ENCODE measurements at places on chromosomes 1 and 21. TPM values are rescaled to one million over a fixed set of nuclear protein-coding genes. Genes with fewer than 3 reads are reported as not detected.
A peak's percentile ranks its signal among the peaks of the same experiment; 100 is the strongest.

Gene CYP4X1
- total RNA-seq: 1.2 TPM

Gene LHX8
- not detected for total RNA-seq

Gene FAM3B
- total RNA-seq: not detected

Gene MFAP2
- 1.2 TPM for total RNA-seq

GRCh38 chr1:241323514-241324195 is 33.4 kb downstream of the RGS7 start:
- H3K4me3 ChIP-seq: no peak overlapping the region
- peak; percentile 78 for DNase-seq
- H3K27me3 ChIP-seq: peaks cover 45% of the 10 kb centered on the region
- H3K4me1 ChIP-seq: no peaks in the 10 kb centered on the region

DNA sequence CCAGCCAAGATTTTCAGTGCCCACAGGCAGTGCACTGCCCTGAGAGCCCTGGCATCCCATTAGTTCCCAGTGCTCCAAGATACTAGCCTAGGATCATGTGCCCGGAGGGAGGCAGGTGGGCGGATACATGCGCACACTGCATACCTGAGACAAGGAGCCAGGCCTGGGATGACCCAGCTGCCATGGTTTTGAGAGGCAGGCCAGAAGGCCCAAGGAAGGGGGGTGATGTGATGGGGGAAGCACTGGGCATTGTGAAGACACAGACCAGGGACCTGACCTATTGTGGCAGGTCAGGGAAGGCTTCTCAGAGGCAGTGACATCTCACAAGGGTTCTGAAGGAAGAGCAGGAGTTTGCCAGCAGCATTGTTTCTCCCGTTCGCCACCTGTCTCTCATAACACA is 3.6 kb downstream of the ZC3H12A start:
- no peaks in the 10 kb centered on the region for H3K27me3 ChIP-seq
- H3K27ac ChIP-seq: peak overlapping the region; percentile 93
- H3K4me3 ChIP-seq: peak overlapping the region; percentile 89
- peaks cover 42% of the 10 kb centered on the region for H3K4me1 ChIP-seq
- DNase-seq: peak; percentile 60
- peaks cover 79% of the 10 kb centered on the region for H3K36me3 ChIP-seq

Data from MCF 10A (cell line).